ENCODE measurements at places on chromosomes 5 and 9.

DNA sequence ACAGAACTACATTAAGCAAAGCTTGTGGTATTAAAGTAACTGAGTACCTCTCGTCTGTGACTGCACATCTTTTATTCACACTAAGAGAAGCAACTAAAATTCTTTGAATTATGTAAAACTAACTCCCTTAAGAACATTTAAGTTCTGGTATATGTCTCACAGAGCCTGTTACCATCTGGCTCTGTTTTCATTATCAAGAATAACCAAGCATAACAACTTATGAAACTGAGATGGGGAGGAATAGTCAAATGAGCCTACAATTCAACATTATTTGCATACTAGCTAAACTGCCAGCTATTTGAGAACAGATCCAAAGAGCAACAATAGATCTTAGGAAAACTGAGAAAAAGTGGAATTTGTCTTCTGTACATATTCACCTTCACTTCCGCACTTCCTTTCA lies 25.3 kb upstream of the ISOC1 start:
- DNase-seq: no peak

- DNase-seq: no peak
Measured at GRCh38 chr5:112174959-112175594, 244.0 kb downstream of the EPB41L4A start.

GRCh38 chr5:100901821-100902341 lies 1.2 kb downstream of the ST8SIA4 start:
- DNase-seq: no peak

GRCh38 chr9:87498811-87499360 lies 1.2 kb downstream of the DAPK1 start:
- DNase-seq: no peak

GRCh38 chr5:39476843-39477220 lies 52.1 kb upstream of the DAB2 start:
- no peak for DNase-seq

- DNase-seq: no peak
Measured at GRCh38 chr9:27622693-27623340, 49.5 kb upstream of the C9orf72 start.

All from activated CD4-positive, alpha-beta T cell treated with anti-CD3 and anti-CD28 coated beads, Interleukin-2, amount 50 U/mL, for 24 hours (primary cell).